ENCODE measurements at places on chromosomes 7 and 10. TPM values are rescaled to one million over a fixed set of nuclear protein-coding genes. Genes with fewer than 3 reads are reported as not detected.

- DNase-seq: peak; percentile 29
Measured at GRCh38 chr10:75000748-75001321, 110.6 kb upstream of the SAMD8 start.

Gene ITPRID1
- total RNA-seq: not detected

Gene FAM237B
- not detected for total RNA-seq

Gene H2BK1
- total RNA-seq: not detected

- no peak for DNase-seq
Measured at GRCh38 chr10:62852961-62853702, 37.0 kb upstream of the EGR2 start.

DNA sequence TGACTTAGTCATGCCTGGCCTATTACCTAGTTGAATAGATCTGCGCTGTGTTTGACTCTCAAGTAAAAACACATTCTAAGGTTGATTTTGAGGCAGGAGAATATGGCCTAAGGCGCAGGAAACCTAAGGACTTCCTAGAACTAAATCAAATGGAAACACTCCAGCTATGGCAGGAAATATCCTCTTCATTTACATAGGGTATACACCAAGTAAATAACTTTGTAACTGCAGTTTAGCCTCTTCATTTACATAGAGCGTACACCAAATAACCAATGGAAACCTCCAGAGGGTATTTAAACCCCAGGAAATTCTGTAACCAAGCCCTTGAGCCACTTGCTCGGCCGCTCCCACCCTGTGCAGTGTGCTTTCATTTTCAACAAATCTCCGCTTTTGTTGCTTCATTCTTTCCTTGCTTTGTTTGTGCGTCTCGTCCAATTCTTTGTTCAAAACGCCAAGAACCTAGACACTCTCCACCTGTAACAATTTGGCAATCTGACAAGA lies 35.6 kb upstream of the XRCC2 start:
- DNase-seq: no peak

GRCh38 chr10:51109801-51110533 lies 35.7 kb downstream of the PRKG1 start:
- no peak for DNase-seq

DNA sequence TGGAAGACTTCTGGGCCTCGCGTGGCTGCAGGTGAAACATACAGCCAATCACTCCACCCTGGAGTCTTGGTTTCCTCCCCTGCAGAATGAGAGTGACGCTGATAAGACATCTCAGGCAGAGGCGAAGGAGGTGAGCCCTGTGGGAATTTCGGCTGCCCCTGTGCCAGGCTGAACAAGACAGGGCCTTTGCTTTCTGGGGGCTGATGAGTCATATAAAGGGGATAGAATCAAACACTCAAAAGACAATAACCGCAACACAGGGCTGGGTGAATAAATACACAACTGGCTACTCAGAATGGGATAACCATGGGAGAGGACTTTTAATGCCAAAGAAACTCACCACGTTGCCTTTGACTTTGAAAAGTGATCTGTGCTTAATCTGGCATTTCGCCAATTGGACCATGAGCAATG lies 143.8 kb downstream of the KCNMA1 start:
- no peak for DNase-seq

GRCh38 chr10:2887391-2888070 lies 179.8 kb upstream of the PFKP start:
- no peak for DNase-seq

Gene SYNPO2L
- total RNA-seq: not detected

- DNase-seq: no peak
Measured at GRCh38 chr10:47403446-47404318, 19.6 kb upstream of the ZNF488 start.

Gene CPXM2
- not detected for total RNA-seq

Measured in G401 (cell line).